Activated T-cell treated with anti-CD3 and anti-CD28 coated beads, Interleukin-2, amount 50 U/mL, for 48 hours (primary cell): ENCODE measurements at places on chromosomes 2 and 18.

GRCh38 chr2:152961351-152961750 lies 242.9 kb downstream of the ARL6IP6 start:
- no peak for DNase-seq

DNA sequence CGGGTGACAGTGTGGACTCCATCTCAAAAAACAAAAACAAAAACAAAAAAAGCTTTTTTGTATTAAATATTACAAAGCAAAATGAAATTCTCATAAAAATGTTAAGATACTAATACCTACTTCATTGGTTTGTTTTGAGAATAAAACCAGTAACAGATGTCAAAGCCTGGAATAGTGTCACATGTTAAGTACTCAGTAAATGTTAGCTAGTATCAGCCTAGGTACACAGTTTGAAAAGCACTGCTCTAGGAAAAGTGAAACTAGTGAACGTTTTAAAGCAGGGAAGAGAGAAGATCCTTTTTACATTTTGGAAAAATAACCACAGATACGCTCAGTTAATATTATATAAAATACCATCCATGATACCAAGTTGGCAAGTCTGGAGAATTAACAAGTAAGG lies 37.1 kb upstream of the ADAM17 start:
- no peak for DNase-seq

- DNase-seq = no peak
These were observed 127.5 kb upstream of the TTC39C start for GRCh38 chr18:23887035-23887434.

- DNase-seq = no peak
These were observed 261.1 kb downstream of the CNTNAP5 start for GRCh38 chr2:124286089-124286783.

DNA sequence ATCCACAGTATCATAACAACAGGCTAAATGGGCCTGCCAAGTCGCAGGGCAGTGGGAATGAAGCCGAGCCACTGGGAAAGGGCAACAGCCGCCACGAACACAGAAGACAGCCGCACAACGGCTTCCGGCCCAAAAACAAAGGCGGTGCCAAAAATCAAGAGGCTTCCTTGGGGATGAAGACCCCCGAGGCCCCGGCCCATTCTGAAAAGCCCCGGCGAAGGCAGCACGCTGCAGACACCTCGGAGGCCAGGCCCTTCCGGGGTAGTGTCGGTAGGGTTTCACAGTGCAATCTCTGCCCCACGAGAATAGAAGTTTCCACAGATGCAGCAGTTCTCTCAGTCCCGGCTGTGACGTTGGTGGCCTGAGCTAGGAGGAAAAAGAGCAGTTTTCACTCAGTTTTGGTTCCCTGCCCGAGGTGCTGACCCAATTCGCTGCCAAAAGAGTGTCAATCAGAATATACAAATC lies 32.2 kb downstream of the KCTD18 start:
- no peak for DNase-seq

DNA sequence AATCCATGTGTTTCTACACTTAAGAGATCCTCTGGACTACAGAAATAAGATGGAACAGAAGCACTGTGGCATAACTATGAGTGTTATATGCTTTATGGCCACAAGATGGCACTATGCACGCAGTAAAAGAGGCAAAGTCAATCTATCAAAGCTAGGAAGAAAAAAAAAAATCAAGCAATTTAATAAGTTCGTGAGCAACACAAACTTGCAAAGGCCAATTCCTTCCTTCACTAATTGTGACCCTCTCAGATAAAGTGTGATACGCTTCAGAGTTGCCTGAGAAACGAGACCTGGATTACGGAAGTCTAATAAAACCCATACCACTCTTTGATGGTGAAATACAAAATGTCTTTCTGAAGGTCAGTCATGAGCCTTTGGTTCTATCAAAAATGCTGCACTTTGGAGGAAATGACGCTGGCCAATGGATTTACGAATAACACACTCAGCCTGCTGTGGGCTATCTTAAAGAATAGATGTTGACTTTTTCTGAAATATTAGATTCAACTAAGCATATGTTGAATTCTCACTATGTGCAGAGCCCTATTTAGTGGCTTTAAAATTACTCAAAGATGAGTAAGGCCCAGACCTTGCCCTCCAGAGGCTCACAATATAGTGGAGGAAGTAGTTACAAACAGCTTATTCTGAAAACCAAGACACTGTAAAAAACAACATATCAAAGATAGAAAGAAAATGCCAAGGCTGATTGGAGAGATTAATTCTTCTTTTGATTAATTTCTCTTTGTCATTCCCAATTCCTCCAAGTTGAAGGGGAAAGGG lies 35.5 kb upstream of the TTR start:
- DNase-seq = peak; percentile 26
